BJ (cell line): ENCODE measurements at places on chromosomes 2 and 18.

DNA sequence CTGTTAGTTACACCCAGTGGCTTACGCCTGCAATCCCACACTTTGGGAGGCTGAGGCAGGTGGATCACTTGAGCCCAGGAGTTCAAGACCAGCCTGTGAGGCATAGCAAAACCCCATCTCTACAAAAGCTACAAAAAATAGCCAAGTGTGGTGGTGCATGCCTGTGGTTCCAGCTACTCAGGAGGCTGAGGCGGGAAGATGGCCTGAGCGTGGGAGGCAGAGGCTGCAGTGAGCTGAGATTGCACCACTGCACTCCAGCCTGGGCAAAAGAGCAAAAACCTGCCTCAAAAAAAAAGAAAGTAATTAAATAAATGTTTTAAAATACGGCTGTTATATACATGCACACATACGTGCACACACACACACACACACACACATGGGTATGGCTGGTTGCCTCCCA is 194.8 kb downstream of the HDAC4 start:
- DNase-seq = no peak

- DNase-seq = no peak
Observed at GRCh38 chr2:181943411-181944124, 42.1 kb upstream of the PPP1R1C start.

- DNase-seq = no peak
Observed at GRCh38 chr2:176449852-176450251, 180.6 kb downstream of the MTX2 start.

GRCh38 chr2:20496076-20496872 is 49.4 kb downstream of the RHOB start:
- DNase-seq = no peak

DNA sequence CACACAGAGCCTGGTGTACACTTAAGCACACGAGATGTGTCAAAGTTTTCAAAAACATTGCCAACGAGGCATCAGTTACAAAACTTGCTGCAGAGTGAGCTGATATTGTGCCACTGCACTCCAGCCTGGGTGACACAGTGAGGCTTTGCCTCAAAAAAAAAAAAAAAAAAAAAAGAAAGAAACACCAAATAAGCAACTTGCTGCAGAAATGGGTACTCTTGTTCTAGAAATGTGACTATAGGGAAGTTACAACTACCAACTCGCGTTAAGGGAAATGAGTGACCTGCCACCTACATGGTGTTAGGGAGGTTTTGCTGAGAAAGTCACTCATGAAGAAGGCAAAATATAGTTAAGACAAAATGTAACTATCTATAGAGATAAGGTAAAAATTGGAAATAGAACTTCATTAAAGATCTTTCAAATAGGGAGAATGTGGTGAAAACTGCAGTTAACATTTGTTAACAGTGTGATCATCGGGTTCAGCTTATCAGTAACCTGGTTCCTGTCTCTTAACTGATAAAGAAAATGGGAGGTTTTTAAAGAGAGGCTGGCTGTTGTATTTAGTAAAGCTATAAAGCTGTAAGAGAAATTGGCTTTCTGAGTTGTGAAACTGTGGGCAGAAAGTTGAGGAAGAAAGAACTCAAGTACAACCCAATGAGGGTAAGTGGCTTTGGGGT is at the start of gene IL1RL1:
TSS of gene IL1RL1 (plus strand) at position 600 of the 677 bp plus-strand sequence. CDS start 26,702 bp downstream, outside the sequence.
- DNase-seq = no peak

GRCh38 chr2:42928692-42929545 is 136.5 kb upstream of the HAAO start:
- no peak for DNase-seq

DNA sequence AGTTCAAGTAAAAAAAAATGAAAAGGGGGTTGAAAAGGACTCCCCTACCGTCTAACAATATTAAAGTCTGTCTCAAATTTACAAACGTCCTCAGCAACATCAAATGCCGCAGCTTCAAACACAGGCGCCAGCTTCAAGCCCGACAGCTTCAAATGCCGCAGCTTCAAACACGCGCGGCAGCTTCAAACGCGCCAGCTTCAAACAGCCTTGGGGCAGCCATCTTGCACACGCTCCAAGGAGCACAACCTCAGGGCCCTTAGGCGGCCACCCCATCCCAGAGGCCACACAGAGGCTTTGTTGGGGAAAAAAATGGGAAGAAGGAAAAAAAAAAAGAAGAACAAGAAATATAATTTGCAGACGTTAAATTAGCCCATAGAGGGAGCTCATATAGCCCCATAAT is 244.4 kb upstream of the VRK2 start:
- DNase-seq = no peak

- DNase-seq = no peak
Observed at GRCh38 chr2:1802469-1803216, 58.3 kb upstream of the PXDN start.
